ENCODE measurements at places on chromosomes 3 and 15.
A peak's percentile ranks its signal among the peaks of the same experiment; 100 is the strongest.

DNA sequence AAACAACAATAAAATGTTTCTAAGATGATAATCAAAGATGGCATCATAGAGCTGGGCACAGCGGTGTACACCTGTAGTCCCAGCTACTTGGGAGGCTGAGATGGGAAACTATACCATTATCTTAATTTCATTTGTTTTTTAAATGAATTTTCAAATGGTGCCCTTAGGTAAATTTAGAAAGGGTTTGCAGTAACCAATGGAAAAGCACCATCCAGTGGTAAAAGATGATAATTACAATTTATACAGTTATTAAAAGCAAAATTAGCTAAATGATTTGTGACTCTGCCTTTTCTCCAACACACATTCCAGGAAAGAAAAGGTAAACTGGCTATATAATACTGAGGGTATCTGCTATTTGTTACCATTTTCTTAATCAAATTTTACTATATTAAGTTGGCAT is 14.4 kb upstream of the ANKRD28 start:
- no peak for DNase-seq

DNA sequence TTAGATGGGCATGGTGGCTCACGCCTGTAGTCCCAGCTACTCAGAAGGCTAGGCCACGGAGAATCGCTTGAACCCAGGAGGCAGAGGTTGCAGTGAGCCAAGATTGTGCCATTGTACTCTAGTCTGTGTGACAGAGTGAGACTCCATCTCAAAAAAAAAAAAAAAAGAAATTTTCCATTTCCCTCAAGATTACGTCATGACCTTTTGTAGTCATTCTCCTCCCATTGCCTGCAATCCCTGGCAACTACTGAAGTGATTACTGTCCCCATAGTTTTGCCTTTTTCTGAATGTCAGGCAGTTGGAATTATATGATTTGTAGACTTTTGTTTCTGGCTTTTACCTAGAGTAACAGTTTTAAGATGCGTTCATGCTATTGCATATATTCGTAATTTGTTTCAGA is 28.0 kb downstream of the WDR76 start:
- DNase-seq, result no peak

DNA sequence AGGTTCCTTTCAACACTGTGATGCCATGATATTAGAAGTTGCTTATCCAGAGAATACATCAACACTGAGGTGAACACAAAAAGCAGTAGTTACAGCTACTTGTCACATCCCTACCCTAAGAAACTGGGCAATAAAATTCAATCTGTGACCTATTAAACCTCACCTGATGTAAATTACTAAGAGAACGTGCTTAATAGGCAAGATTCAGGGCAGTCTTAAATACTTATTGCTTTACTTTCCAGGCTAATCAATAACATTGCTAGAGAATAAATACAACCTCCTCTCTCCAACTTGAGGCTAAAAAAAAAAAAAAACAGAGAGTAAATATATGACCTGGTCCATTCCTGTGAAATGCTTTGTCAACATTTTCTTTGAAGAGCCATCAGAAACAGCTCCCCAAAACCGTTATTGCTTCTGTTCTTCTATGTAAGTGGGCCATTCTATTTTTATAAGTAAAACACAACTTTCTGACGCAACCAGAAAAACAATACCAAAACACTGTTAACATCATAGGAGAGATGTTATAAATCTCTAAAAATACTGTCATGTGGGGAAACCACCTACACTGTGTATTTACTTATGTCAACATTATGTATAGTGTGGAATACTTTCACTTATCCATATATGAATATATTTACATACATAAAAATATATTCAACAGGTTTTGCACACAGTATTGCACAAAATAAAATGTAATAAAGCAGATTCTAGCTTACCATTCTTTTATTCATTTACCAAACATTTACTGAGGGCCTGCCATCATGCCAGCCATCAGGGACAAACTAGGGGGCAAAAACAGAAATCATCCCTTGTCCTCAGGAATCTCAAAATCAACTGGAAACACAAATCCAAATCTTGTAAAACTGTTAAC is 2.7 kb downstream of the NKIRAS1 start:
- no peak for DNase-seq

DNA sequence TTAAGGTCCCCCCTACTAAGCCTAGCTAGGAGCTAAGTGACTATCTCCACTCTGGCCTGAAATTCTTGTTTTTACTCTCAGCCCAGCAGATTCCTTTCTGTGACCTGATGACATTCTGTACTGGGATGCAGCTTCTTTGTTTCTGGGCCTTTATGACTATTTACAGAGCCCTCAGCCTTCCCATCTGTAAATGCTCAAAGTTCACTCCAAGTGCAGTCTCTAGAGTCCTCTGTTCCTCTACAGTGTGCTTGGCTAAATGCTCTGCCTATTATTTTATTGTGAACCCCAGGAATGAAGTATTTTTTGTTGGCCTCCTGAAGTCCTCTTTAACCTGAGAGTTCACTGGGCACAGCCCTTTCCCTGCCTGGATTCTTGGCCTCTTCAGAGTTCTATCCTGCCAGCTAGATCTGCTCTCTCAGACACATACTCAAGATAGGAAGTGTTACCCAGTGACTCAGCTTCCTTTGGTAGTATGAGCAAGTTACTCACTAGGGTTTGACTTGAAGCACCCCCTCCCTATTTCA is 278.1 kb upstream of the P2RY1 start:
- no peak for DNase-seq

DNA sequence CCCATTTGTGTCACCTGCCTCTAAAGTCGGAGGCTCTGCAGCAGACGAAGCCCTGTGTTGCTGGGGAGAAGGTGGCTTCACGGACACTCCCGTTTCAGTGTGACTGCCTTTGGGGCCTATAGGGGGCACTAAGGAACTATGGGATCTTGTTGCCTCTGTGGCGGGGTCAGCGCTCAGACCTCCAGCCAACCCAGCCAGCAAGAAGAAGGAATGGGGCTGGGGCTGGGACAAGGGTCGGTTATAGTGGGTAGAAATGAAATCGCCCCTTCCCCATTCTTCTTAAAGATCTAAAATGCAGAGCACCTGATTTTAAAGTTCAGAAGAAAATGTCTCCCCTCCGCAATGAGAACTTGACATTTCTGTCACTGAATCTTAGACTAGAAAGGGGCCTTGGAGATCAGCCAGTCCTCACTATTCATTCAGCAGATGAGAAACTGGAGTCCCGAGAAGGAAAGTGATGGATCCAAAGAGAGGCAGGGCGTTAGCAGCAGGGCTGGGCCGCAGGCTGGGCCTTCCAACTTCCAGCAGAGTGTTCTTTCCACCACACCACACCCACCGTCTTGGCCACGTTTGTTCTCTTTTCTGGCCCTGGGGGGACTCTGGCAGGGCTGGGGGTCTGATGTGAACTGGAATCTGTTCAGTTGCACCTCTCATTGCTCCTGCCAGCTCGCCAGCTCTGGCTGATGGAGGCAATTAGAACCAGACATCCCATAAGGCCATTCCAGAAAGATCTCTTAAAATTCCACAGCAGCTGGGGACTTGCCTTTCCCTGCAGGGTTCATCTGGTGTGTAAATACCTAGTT is 195.4 kb downstream of the OPA1 start:
- no peak for DNase-seq

- DNase-seq, result no peak
These were observed 636 bp upstream of the EIF1B start for GRCh38 chr3:40308725-40309417.

- no peak for DNase-seq
These were observed 21.9 kb upstream of the MINAR1 start for GRCh38 chr15:79410237-79410636.

GRCh38 chr15:88911766-88912118 is 1.4 kb downstream of the MFGE8 start:
- no peak for DNase-seq

- DNase-seq, result peak; percentile 93
These were observed 85.6 kb downstream of the CPN2 start for GRCh38 chr3:194265505-194265892.

DNA sequence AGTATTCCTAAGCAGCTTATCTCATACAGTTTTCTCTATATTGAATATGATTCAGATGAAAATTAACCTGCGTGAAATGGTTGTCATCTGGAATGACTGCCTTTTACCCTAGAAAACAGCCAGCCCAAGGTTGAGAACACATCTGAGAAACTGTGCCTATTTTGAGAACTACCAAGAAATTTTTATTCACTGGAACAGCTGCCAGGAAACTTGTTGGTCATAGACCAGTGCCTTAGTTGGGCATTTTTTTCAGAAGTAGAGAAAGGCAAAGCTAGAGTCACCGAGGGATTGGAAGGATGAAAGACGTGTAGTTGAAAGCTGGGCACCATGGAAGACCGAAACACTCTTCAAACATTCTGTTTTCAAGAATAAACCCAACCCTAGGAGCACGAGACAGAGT is 277.1 kb downstream of the LPP start:
- no peak for DNase-seq

- DNase-seq, result no peak
These were observed 197.4 kb downstream of the KLHL25 start for GRCh38 chr15:85597155-85597815.

DNA sequence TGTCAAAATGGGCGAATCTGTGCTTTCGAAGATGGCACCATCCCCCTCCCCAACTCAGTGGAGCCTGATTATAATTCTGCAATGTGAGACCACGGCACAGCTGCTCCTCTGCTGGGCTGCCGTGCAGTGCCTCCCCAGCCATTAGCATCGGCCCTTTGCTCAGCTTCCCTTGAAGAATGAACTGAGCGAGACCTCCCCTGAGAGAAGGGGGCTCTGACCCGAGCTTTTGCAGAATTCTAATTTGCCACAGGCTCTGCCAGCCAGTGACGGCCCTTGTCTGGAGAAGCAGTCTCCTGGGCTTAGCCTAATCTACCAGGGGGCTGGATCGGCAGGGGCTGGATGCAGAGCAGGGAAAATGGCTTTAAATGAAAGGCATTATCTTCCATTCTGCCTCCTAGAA is 57.2 kb downstream of the GLDN start:
- DNase-seq, result no peak

DNA sequence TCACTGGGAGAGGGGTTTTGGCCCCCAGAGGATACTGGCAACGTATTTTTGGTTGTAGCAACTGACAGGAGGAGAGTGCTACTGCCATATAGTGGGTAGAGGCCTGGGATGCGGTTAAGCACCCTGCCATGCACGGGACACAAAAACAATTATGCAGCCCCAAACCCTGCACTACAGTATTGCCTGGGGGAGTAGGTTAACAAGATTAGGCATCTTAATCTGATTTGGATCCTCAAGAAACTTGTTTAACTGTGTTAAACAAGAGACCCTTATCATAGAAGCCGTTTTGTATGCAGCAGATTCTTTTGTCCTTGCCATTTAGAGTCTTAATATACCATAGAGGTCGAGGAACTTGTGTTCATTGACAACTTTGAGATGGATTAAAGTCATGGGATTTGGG is 3.4 kb downstream of the PHLDB2 start:
- no peak for DNase-seq

DNA sequence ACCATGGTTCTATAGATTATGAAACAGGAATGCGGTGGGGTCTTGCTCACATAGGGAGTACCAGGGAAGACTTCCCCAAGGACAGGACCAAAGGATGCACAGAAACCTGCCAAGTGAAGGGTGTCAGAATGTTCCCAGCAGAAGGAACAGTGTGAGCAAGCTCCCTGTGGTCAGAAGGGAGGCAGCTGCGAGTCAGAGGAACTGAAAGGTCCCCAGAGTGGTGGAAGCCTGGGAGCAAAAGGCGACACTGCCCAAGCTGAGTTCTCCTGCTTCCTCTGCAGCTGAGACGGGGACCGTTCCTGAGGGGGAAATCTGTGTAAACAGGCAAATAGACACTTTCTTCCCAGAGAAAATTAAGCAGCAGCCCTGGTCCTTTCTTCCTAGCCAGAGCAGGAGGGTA is 14.2 kb upstream of the SLC6A6 start:
- no peak for DNase-seq

GRCh38 chr15:75063889-75064288 is 40.5 kb downstream of the PPCDC start:
- DNase-seq, result no peak

DNA sequence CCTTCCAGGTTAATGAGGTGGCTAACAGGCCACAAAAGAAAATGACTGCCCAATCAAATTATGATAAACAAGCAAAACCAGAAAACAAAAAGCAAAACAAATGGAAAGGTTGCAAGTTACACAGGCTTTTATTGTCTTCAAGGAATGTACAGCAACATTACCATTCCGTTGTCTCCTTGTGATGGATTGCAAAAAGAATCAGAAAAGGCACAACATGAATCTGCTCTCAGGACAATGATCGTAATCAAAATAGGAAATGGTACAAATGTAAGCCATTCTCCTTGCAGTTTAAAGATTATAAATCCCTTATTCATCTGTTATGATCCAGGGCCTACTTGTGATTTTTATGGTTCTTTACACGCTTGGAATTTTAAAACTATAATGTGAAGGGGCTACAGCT is 125.8 kb downstream of the ECT2 start:
- no peak for DNase-seq

DNA sequence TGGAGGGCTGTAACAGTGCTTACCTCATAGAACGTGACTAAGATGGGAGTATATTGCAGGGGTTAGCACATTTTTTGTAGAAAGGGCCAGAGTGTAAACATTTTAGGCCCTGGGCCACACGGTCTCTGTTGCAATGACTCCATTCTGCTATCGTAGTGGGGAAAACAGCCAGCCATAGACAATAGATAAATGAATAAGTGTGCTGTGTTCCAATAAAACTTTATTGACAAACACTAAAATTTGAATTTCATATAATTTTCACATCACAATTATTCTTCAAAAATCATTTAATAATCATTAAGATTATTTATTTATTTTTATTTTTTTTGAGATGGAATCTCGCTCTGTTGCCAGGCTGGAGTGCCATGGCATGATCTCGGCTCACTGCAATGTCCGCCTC is 478.6 kb downstream of the SHQ1 start:
- DNase-seq, result no peak

DNA sequence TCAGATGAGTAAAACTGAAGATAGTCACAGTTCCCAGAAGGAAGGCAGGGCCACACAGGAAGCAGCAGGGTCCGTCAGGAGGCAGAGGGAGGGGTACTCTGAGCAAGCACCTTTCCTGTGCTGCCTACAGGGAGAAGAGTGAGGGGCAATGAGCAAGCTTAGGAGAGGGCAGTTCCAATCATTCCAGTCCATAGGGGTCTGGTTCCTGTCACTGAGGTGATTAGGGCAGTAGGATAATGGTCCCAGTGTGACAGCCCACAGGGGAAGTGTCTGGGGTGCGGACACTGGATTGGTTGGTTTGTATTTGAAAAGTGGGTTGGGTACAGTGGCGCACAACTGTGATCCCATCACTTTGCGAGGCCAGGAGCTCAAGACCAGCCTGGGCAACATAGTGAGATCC is 7.1 kb upstream of the ACAD9 start:
- no peak for DNase-seq

DNA sequence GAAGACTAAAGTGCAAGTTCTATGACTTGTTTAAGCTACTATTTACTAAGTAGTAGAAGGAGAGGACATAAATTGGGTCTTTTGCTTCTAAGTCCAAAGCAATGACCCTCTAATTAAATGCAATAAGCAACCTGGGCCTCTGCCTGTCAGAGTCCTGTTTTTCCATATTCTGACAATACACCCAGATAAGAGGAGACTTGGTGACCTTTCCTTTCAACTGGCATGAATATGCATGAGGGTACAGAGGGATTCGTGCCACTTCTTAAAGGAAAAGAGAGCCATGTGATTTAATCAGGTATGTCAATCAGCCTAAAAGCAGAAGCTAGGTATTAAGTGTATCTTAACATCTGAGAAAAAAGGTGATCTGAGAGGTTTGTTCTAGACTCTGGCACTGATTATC is 50.7 kb upstream of the FGF7 start:
- no peak for DNase-seq
